ENCODE measurements at places on chromosomes 3 and 15.
A peak's percentile ranks its signal among the peaks of the same experiment; 100 is the strongest.

DNA sequence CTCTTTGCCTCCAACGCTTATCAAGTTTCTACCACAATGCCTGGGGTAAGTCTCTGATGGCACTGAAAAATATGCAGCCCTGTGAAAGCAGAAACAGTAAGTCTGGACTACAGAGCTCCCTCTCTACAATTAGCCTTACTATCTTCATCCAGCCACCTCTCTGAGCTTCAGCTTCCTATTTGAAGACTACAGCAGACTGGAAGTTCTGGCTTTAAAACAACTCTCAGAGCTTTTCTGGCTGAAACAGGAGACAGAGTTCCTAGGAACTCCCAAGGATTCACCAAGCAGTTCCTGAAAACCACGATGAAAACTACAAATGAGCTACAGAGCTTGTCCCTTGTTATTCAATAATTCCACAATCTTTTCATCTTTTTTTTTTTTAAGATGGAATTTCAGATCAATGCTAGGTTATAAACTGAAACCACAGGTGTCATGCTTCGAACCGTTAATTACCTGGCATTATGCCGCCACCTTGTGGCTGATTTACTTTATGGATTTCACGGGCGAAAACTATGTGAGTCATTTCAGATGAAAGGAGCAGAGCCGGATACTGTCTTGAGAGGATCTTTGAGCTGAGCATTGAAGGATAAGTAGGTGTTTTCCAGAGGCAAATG is 3.9 kb downstream of the CRYGS start:
- peak; percentile 30 for DNase-seq

- DNase-seq: no peak
Observed at GRCh38 chr3:30342318-30343060, 263.9 kb upstream of the TGFBR2 start.

GRCh38 chr3:97835761-97836160 is 13.9 kb downstream of the CRYBG3 start:
- DNase-seq: no peak

DNA sequence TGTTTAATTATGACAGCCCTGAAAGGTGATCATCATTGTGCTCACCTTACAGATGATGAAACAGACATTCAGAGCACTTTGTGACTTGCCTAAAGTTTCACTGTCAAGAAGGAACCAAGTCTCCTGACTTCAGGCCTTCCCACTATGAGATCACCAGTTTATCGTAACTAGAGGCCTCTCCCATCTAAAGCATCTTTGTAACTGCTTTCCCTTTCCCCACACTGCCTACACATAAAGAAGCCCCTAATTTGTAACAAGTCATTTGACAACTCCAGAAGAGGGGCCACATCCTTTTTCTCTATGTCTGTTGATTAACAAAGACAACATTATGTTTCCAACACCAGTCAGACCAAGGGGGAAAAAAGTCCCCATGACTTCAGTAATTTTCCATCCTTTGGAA is 1.1 kb downstream of the KLHL6 start:
- no peak for DNase-seq

DNA sequence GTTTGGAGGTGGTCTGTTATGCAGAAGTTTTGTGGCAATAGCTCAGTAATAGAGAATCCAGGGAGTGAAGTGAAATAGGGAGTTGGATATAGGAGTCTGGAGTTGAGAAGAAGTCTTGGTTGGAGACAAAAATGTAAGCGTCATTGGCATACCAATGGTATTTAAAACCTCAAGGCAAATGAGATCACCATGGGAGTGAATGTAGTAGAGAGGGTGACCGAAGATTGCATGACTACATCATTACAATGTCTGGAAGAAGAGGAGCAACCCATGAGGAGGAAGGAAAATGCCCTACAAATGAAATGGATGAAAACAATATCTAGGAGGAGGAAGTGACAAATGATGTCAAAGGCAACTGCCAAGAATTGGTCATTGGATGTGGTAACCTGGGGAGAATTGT is 54.4 kb downstream of the CNTN4 start:
- no peak for DNase-seq

DNA sequence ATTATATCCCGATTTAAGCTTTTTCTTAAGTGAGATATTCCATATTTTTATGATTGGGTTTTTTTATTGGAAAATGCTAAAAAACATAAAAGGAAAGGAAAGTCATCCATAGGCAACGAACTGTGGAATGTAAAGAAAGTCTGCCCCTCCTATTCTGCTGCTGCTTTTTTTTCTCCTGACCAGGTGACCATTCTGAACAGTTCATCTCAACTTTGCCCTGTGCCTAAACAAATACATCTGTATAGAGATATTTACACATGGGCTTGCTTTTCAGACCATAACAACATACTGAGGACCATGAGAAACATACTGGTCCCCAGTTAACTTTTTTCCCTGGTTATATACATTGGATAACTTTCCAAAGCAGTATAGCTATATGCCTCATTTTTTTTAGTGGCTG is 18.9 kb upstream of the MLF1 start:
- DNase-seq: no peak

GRCh38 chr3:24520976-24521419 is 26.3 kb upstream of the THRB start:
- DNase-seq: no peak

GRCh38 chr15:40937762-40938535 is 8.8 kb downstream of the DLL4 start:
- no peak for DNase-seq

DNA sequence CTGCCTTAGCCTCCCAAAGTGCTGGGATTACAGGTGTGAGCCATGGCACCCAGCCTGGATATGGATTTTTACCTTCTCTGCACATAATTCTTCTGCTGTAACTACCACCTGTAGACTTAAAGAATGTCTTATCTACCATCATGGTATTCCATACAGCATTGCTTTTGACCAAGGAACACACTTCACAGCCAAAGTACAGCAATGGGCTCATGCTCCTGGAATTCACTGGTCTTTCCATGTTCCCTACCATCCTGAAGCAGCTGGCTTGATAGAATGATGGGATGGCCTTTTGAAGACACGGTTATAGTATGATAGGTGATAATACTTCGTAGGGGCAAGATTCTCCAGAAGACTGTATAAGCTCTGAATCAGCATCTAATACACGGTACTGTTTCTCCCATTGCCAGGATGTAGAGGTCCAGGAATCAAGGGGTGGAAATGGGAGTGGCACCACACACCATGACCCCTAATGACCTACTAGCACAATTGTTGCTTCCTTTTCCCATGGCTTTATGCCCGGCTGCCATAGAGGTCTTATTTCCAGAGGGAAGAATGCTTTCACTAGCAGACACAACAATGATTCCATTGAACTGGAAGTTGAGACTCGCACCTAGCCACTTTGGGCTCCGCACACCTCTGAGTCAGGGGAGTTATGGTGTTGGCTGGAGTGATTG is 60.9 kb upstream of the CDV3 start:
- no peak for DNase-seq
